ENCODE measurements at places on chromosomes 2 and 18. TPM values are rescaled to one million over a fixed set of nuclear protein-coding genes. Genes with fewer than 3 reads are reported as not detected.

Gene TMEM169
- total RNA-seq: 0.18 TPM

Gene NYAP2
- not detected for total RNA-seq

Gene NDC80
- 10.7 TPM for total RNA-seq

Gene TRABD2A
- 9.7 TPM for total RNA-seq

Gene ALLC
- 0.06 TPM for total RNA-seq

Gene FEV
- not detected for total RNA-seq

Gene PLGLB1
- 0.38 TPM for total RNA-seq

Gene ACTG2
- total RNA-seq: not detected

Gene SYT4
- not detected for total RNA-seq

Gene ABCB11
- total RNA-seq: 0.01 TPM

Gene GALNT3
- total RNA-seq: not detected

Gene TTN
- under 0.01 TPM for total RNA-seq

Gene ANKRD53
- 0.11 TPM for total RNA-seq

Gene TTC21B
- total RNA-seq: 4.8 TPM

Gene NOSTRIN
- total RNA-seq: 2.1 TPM

Gene ADRA2B
- 0.05 TPM for total RNA-seq

Gene TUBA3D
- 0.43 TPM for total RNA-seq

Gene SRBD1
- 7.7 TPM for total RNA-seq

Gene KIAA2012
- total RNA-seq: not detected

Gene UNC80
- not detected for total RNA-seq

Gene ALPI
- not detected for total RNA-seq

Gene ATIC
- 213 TPM for total RNA-seq
